T-helper 1 cell treated with Interleukin-12 subunit alpha and Interleukin-12 subunit beta and Interleukin-4 antibody, amounts not matched to agents 30 ng/mL and 1 ng/mL, for 36 hours (primary cell): ENCODE measurements at places on chromosomes 4 and X. TPM values are rescaled to one million over a fixed set of nuclear protein-coding genes. Genes with fewer than 3 reads are reported as not detected.

The FMR1NB gene
- not detected in 2 replicates for total RNA-seq

The CFAP99 gene
- total RNA-seq = not detected in 2 replicates

The KCND1 gene
- 5.0 and 6.3 TPM in 2 replicates for total RNA-seq

The CPLX1 gene
- 2.1 and 3.1 TPM in 2 replicates for total RNA-seq

The UGT2B10 gene
- total RNA-seq = not detected in 2 replicates

The BRS3 gene
- not detected in 2 replicates for total RNA-seq

The DUSP9 gene
- total RNA-seq = not detected in 2 replicates

The DCUN1D4 gene
- total RNA-seq = 25.5 and 29.1 TPM in 2 replicates

The VCX3B gene
- total RNA-seq = not detected in 2 replicates
